ENCODE measurements at places on chromosomes 1 and 21. TPM values are rescaled to one million over a fixed set of nuclear protein-coding genes. Genes with fewer than 3 reads are reported as not detected.

GRCh38 chr21:35119501-35120047, 70.5 kb upstream of the RUNX1 start:
- no peaks in the 10 kb centered on the region for H3K27me3 ChIP-seq
- H3K4me3 ChIP-seq: no peak overlapping the region
- no peak for DNase-seq

DNA sequence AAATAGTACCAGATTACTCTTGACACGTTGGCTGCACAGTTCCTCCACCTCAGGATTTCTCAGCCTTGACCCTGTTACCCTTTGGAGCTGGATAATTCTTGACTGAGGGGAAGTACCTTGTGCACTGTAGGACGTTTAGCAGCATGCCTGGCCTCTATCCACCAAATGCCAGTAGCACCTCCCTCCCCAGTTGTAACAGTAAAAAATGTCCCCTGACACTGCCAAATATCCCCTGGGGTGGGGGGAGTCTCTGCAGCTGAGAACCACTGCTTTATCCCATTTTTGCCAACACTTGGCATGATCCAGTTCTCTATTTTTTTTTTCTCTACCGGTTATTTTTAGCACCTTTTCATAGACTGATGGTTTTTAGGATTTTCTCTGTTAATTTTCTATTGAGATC, 34.0 kb downstream of the C1orf198 start:
- H3K4me1 ChIP-seq: peaks cover 18% of the 10 kb centered on the region
- no peak for DNase-seq
- no peaks in the 10 kb centered on the region for H3K27me3 ChIP-seq
- no peaks in the 10 kb centered on the region for H3K36me3 ChIP-seq
- H3K4me3 ChIP-seq: no peak overlapping the region

GRCh38 chr1:101239095-101240040, 2.5 kb downstream of the S1PR1 start:
- peak overlapping the region; percentile 65 for H3K4me3 ChIP-seq
- no peaks in the 10 kb centered on the region for H3K36me3 ChIP-seq
- no peak for DNase-seq
- no peaks in the 10 kb centered on the region for H3K27me3 ChIP-seq
- peaks cover 29% of the 10 kb centered on the region for H3K4me1 ChIP-seq

Gene FAM167B
- 4.8 TPM for total RNA-seq

DNA sequence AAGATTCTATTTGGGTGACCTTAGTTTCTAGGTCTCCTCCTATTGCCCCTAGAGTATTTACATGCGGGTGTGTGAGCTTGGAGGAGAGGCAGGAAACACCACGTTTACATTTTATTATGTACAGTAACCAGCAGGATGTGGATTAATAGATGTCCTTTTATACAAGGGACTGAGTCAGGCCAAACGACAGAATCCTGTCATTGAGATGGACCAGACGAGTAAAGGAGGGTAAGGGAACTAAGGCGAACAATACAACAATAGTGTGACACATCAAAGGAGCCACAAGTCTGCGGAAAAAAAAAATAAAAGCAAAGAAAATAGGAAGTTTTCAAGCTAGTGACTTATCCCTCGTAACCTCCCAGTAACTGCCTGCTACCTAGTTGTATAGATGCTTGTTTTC, 151.1 kb downstream of the GABPA start:
- H3K27ac ChIP-seq: no peak overlapping the region
- no peaks in the 10 kb centered on the region for H3K27me3 ChIP-seq
- peaks cover 40% of the 10 kb centered on the region for H3K36me3 ChIP-seq
- no peak for DNase-seq

Gene TNFRSF18
- total RNA-seq: not detected

Gene TRIM45
- 4.2 TPM for total RNA-seq

Gene SPATA46
- total RNA-seq: not detected

Data from tibial nerve (tissue), 4 donors.